Activated T-helper 1 cell treated with Interleukin-2 at 50 U/mL for 16 hours (primary cell): ENCODE measurements at places on chromosomes 2 and 18.
A peak's percentile ranks its signal among the peaks of the same experiment; 100 is the strongest.

DNA sequence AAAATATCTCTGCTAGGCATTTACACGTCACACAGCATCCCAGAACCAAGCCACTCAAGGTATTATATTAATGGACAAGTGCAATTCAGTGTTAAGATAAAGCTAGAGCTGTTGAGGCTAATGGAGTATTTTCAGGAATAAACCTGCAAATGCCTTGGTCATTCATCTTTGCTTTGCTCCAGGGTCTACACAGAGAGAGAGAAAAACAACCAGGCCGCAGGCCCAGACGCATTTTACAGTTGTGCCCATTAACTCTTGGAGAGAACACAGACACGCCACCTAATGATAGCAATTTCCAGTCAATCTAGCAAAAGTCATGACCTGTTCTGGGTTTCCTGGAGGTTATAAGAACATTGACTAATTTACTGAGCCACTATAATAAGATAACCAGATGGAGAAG is 829.3 kb downstream of the LRRTM4 start:
- DNase-seq, result no peak

GRCh38 chr2:126831234-126832005 is 67.3 kb upstream of the TEX51 start:
- DNase-seq, result no peak

- no peak for DNase-seq
Observed at GRCh38 chr18:37787452-37787851, 221.9 kb upstream of the CELF4 start.

GRCh38 chr2:240579771-240580614 is 6.5 kb upstream of the CAPN10 start:
- peak; percentile 70 for DNase-seq

GRCh38 chr2:219428469-219428868 is 6.2 kb upstream of the SPEG start:
- no peak for DNase-seq

DNA sequence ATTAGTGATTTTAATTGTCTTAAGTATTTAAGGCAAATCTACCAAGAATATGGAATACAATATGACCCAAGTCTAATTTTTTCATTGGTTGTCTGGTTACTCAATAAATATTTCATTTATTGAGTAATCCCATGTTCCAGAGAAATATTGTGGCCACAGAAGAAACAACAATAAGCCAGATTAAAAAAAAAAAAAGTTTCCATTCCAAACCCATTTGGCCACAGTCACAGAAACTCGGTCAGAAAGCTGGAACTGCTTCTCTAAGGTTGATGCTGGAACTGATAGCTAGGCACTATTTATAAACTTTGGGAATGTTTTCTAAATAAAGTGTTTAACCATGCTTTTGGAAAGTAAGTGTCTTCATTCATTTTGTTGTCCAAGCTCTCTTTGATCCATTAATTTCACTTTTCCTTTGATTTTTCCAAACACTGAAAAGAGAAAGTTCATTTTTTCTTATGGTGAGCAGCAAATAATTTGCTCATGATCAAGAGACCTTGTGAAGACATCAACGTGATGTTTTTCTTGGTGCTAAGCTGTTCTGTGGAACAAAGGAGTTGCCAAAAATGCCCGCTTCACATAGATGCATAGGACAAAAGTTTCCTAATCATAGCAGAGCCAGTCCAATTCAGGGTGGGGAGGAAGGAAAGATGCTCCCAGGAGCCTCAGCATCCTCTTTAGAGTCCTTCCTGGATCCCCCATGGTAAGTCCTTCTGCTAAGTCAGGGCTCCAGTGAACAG is 72.1 kb upstream of the CCBE1 start:
- no peak for DNase-seq

DNA sequence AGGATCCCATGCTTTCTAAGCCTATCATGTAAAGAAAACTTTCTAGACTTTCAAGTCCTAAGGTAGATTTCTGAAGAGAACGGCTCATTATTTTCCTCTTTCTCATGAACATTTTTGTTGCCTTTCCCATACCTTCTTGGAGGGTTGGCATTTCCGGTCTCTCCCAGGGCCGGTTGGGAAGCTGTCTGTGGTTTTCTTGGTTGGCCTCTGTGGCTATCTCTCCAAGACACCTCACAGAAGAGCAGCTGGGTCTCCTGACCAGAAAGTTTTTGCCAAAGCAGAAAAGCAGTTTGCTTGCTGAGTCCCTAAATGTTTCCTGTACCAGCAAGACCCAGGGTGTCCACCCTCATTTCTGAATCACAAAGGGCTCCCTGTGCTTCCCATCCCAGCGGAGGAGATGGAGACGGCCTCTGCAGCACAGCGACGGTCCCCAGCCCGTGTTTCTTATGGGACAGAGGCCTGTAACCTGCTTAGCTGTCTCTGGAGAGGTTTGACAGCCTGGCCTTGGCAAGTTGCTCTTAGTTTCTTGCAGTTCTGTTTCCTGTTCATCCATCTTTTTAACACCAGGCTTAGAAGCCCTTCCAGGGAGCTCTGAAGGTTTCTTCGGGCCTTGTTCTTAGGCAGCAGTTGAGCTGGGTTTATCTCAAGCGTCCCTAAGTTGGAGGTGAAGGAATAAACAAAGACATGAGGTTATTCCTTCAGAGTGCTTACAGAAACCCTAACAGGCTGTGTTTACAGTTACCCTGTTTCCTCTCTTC is 39.8 kb downstream of the GREB1 start:
- DNase-seq, result no peak

- DNase-seq, result no peak
Observed at GRCh38 chr2:54534625-54535024, 78.5 kb downstream of the SPTBN1 start.

- no peak for DNase-seq
Observed at GRCh38 chr18:74284191-74284979, 7.4 kb downstream of the CYB5A start.

- DNase-seq, result no peak
Observed at GRCh38 chr2:236336575-236337464, 72.6 kb upstream of the ASB18 start.

- no peak for DNase-seq
Observed at GRCh38 chr18:7068871-7069590, 48.6 kb downstream of the LAMA1 start.

DNA sequence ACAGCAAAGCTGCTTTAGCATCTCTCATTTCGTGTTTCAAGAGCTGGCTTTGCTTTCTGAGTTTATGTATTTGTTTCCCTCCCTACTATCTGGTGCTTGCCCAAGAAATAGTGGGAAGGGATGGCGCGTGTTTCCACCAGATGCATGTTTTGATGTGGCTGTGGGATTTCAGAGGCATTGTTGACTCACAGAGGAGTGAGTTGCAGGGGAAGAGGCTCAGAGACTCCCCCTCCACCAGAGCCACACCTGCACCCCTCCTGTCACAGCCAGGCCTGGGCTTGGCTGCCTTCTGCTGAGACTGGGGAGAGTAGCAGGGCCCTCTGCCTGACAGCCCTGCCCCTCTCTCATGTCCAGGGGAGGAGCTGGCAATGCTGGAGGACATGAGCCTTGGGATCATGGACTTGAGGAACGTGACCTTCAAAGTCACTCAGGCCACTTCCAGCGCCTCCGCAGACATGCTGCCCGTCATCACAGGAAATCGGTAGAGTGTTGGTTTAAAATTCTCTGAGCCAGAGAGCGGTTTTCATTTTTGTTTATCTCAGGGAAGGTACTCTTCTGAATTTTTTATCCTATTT is 42.9 kb downstream of the COA5 start:
- no peak for DNase-seq

- DNase-seq, result no peak
Observed at GRCh38 chr2:182142062-182142461, 156.4 kb downstream of the PPP1R1C start.

DNA sequence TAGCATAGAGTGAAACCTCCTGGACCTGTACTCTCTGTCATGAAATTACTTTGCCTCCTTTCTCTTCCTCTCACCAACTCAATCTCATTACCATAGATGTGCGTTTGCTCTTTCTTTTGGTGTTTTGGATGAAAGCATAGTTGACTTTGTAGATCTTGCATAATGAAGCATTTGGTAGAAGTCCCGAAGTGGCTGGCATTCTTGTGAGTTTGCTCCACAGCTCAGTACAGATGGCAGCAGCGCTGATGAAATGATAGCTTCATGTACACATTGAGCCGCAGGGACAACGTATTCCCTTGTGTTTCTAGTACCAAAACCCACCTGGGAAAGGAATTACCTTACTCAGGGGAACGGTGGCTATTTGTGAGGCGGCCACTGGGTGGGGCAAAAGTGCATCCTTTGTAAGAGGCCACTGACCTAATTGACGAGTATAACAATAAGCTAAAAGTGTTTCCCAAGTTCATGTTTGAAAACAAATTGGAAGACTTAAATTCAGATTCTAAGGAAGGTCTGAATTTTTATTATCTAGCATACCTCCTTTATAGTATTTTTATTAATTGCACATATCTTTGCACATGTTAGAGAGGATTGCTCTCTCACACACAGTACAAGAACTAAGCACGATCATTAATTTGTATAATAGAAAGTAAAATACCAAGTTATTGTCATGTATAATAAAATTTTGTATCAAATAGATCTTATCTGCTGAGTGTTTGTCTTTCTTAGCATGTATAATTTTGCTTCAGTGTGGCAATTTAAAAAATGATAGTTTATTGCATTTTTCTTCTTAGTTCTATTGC is 25.4 kb upstream of the CDH7 start:
- DNase-seq, result no peak

DNA sequence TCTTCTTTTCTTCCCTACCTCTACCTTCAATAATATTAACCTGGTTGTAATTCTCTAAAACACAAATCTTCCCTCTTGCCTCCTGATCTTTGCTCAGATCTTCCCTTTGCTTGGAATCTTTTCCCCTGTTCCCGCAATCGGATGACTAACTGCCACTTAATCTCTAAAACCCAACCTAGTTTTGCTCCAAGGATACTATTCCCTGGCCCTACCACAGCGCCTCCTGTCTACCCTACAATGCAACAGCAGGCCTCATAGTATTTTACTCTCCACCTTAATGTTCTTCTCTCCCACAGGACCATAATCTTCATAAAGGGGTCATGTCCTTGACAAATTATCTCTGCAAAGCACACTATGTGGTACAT is 246.8 kb upstream of the TNP1 start:
- DNase-seq, result no peak

GRCh38 chr2:230231251-230231650 is 5.7 kb downstream of the SP140 start:
- no peak for DNase-seq

DNA sequence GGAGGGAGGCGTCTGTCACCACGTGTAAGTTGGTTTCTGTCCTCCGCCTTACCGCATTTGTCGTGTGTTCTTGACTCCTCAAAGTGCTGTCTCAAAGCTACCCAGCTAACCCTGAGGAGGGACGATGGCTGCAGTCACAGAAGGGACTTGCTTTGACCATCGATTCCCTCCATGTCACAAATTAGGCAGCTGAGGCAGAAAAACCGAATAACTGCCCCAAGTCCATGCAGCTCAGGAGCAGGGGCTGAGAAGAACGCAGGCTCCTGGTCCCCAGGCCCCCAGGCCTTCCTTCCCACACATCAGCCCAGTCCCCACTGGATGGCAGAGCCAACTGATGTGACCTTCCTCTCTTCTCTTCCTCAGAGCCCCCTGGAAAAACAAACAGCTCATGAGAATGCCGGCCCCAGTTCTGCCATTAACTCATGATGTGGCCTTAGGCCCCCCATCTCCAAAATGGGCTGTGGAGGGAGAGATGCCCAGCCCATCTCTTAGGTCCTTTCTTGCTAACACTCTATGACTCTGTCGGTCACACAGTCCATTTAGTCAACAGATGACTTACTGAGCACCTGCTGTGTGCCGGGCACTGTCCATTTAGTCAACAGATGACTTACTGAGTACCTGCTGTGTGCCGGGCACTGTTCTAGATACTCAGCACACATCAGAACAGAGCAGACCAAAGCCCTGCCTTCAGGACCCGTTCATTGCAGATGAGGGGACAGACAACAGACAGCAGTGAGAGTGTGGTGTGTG is 19.6 kb downstream of the MTERF4 start:
- no peak for DNase-seq

GRCh38 chr2:169734169-169734847 is 676 bp downstream of the KLHL23 start:
- DNase-seq, result no peak

- DNase-seq, result no peak
Observed at GRCh38 chr2:147172493-147173188, 672.2 kb upstream of the ACVR2A start.

- peak; percentile 98 for DNase-seq
Observed at GRCh38 chr2:10447895-10448575, at the start of gene ODC1. TSS of gene ODC1 (minus strand) at chr2:10448327. CDS start at chr2:10445032, 3,295 bp downstream.

GRCh38 chr2:158722266-158723105 is 72.6 kb upstream of the DAPL1 start:
- DNase-seq, result no peak

DNA sequence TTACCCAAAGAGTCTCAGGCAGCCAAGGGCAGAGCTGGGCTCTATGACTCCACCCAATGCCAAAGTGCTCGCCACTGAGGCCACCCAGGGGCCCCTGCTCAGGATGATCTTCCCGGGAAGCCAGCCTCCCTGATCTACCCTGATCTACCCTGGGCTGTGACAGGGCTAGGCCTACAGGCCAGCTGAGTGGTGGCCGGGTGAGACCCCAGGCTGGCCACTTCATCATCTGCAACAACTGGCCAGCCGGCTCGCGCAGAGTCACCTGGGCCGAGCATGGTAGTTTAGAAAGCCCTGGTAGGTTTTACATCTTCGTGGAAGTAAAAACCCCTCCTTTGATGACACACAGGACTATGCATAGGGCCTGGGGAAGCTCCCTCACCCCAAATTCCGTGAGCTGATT is 276.3 kb downstream of the NDUFA10 start:
- no peak for DNase-seq

DNA sequence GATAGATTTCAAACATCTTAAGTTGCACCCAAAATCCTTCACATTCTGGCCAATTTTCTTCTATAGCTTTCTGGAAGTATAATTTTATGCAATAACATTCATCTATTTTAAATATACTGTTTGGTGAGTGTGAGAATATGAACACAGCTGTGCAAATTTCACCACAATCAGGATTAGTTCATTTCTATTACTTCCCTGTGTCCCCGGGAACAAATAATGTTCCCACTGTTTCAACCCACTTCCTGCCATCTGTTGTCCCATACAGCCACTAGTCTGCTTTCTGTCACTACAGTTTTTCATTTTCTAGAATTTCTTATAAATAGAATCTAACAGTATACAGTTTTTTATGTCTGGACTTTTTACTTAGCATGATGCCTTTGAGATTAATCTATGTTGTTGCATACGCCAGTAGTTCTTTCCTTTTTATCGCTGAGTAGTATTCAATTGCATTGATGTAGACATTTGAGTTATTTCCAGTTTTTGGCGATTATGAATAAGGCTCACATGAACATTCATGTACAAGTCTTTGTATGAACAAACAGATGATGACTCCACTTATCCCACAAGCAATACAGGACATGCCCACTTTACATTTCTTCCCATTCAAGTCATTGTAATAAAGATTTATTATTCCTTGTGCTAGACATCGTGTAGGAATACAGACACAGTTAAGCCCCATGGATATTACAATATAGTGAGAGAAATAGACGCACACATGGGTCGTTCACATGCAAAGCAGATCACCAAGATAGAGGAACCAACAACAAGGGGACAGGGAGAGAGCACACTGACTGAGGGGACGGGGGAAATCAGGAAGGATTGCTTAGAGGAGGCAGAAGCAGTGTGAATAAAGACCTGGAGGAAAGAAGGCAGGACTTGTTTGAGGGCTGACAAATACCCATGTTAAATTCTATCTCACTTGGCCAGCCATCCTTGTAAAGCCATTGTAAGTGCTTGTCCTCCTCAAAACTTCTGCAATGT is 72.9 kb upstream of the PAX8 start:
- no peak for DNase-seq

- DNase-seq, result peak; percentile 54
Observed at GRCh38 chr2:230866756-230867523, 2.2 kb downstream of the ITM2C start.

- no peak for DNase-seq
Observed at GRCh38 chr2:206112846-206113547, 27.0 kb upstream of the INO80D start.
